ENCODE measurements at places on chromosomes 7 and 10.

DNA sequence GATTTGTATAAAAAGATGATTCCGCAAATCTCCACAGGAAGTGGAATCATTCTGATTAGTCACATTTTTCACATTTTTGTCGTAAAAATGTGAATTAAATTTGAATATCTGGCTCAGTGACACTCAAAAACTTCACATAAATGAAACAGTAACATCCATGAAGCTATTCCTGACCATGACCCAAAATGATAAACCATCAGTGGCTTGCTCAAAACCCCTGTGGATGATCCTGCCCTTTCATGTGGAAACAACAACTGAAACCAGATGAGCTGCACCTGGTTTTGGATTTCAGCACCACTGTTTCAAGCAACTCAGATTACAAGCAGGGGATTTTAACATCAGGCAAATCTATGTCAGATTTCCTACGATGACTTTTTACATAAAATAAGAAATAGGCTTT is 80.3 kb downstream of the AMPH start:
- DNase-seq: no peak

GRCh38 chr7:140719721-140720120 is 23.2 kb downstream of the NDUFB2 start:
- no peak for DNase-seq

DNA sequence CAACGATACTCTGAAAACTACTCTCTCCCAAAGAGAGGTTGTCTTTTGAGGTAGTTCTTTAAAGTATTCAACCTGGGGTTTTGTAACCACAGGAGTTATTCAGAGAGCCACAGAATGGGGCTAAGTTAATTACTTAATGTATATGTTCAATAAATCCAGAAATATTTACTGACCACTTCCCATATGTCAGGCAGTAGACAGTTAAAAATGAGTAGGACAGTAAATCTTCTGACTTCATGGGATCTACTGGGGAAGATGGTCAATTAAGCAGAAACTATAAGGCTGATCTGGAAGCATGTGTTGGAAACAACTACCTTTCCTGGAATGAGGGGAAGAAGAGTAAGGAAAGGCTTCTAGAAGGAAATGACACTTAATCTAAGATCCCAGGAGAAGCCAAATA is 167.7 kb downstream of the MAGI2 start:
- no peak for DNase-seq

- no peak for DNase-seq
These were observed 561.8 kb downstream of the ATRNL1 start for GRCh38 chr10:115654961-115655360.

DNA sequence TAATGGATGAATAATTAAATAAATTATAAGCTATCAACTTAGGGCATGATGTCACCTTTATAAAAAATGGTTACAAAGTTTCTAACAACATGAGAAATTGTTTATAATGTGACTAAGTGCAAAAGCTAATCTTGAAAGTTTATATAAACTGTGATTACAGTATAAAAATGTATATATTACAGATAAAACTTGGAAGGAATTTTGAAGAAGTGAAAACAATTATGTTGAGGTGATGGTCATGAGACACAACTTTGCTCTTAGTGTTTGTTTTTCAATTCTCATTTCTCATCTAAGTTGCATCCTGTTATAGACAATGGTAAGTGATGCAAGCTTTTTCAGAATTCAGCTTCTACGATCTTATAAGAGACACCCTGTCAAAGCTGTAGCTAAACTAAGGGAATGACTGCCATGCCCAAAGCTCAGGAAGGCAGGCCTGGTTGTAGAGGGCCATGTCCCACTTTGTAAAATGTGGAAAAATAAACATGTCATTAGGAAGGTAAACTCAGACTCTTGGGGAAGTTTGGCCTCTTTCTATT is 23.9 kb downstream of the MACC1 start:
- DNase-seq: no peak

GRCh38 chr10:86658751-86659150 is 4.4 kb downstream of the OPN4 start:
- DNase-seq: no peak

DNA sequence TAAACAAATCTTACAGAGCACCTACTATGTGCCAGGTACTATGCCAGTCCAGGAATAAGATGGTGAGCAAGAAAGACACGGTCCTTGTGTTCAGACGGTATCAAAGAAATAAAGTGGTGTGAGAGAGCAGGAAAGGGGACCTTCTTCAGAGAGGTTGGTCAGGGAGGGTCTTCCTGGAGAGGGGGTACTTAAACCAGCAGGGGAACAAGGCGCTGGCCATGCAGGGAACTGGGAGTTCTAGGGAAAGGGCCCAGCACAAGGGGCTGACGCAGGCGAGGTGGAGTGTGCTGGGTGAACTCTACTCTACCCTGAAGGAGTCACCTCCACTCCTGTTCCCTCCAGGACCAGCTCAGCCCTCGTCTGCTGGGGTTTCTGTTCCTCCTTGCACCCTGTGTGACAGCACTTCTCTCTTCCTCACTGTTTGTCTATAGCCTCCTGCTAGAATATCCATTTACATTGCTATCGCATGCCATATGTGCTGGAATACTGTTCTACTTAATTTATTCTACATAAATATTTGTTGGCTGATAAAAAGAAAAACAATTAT is 73.5 kb downstream of the AOAH start:
- no peak for DNase-seq

DNA sequence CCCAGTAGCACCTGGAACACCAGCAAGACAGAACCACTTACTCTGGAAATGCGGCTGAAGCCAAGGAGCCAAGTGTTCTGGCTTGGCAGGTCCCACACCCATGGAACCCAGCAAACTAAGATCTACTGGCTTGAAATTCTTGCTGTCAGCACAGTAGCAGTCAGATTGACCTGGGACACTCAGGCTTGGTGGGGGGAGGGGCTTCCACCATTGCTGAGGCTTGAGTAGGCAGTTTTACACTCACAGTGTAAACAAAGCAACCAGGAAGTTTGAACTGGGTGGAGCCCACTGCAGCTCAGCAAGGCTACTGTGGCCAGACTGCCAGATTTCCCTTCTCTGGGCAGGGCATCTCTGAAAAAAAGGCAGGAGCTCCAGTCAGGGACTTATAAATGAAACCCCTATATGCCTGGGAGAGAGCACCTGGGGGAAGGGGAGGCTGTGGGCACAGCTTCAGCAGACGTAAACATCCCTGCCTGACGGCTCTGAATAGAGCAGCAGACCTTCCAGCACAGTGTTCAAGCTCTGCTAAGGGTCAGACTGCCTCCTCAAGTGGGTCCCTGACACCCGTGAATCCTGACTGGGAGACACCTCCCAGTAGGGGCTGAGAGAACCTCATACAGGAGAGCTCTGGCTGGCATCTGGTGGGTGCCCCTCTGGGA is 121.2 kb downstream of the MTERF1 start:
- no peak for DNase-seq

DNA sequence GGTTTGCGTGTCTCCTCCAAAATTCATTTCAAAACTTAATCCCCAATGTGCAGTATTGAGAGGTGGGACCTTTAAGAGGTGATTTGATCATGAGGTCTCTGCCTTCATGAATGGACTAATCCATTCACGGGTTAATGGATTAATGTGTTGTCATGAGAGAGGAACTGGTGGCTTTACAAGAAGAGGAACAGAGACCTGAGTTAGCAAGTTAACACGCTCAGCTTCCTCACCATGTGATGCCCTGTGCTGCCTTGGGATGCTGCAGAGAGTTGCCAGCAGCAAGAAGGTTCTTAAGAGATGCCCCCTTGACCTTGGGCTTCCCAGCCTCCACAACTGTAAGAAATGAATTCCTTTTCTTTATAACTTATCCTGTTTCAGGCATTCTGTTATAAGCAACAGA is 3.7 kb upstream of the TCTN3 start:
- no peak for DNase-seq

DNA sequence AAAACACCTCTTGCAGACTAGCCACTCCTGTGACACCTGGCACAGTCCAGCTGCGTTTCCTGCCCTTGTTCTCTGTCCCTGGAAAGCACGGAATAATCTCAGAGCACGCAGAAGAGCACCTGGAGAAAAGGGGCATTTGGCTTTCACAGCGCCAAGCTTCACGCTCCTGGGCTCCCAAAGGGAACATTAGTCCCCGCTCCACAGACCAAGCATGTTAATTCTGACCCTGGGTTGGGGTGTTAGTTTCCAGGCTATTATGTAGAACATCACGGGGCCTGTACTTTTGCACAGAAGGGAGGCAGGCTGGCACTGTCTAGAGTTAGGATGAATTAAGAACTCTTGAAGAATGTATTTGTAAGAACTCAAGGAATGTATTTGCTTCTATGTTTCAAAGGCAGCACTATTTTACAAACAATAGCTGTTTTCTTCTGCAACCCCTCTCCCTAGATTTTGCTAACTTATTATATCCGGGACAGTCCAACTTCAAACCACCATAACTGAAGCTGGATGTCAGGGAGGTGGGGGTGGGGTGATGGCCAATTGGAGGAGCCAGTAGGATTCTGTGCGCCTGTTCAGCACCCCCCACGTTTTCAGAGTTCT is 62.2 kb upstream of the TRIM8 start:
- DNase-seq: no peak

DNA sequence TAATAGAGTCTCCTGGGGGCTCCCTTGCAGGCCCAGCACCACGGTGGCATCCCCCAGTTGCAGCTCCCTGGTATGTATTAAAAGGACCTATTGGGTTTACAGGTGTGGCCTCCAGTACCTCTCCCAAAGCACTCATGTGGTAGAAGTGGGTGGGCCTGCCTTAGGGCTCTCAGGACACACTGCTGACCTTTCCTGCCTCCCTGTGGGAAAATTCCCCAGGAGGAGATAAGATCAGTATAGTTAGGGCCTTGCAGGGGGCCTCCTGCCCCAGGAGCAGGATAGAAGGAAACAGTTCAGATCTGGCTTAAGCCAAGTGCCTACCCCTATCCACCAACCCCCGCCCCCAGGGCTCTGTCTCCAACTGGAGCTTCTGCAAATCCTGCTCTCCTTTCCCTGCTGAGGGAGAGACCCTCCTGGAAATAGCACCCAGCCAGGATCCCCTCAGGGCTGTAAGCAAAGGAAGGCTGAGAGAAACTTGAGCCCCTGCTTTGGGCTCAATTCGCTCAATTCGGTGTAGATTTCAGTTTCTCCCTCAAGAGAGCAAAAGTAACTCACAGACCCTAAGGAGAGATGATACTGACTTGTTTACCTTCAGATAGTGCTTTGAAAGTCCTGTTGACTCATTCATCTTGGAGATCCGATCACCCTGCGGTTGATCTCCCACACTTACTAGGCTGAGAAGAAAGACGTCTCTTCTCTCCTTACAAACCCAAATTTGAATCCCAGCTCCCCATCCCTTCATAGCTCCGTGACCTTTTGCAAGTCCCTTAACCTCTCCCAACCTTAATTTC is 130.6 kb downstream of the WDR11 start:
- no peak for DNase-seq

DNA sequence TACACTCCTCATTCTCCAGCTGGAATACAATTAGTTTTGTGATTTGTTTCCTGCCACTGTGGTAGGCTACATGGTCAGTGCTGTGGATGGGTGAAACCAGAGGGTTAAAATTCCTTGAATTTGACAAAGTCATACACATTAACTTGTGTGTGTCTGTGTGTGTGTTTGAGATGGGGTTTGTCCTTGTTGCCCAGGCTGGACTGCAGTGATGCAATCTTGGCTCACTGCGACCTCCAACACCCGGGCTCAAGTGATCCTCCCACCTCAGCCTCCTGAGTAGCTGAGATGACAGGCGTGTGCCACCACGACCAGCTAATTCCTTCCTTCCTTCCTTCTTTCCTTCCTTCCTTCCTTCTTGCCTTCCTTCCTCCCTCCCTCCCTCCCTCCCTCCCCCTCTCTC is 24.8 kb upstream of the GIMAP8 start:
- no peak for DNase-seq
